ENCODE measurements at places on chromosomes 16 and 17.

- no peak for DNase-seq
Observed at GRCh38 chr17:1179818-1180742, at the start of gene ABR. Gene ABR, minus strand, starts transcription at chr17:1179981. Its CDS starts 254 bp downstream, at chr17:1179727.

DNA sequence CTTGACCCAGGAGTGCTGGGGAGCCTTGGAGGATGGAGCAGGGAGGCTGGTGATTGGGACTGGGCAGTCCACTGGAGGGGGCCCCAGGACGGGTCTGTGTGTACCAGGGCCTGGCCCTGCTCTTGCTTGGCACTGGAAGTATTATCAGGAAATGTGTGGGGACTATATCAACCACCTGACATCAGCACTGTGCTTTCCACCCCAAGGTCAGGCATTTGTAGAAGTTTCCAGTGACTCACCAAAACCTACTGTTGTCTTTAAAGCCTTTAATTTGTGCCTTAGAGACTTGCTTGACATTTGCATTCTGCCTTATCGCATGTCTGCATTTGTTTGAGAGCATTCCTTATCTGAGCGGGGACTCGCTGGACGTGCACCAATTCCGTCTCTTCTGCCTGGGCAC, 323.1 kb downstream of the FOXL1 start:
- DNase-seq: no peak

DNA sequence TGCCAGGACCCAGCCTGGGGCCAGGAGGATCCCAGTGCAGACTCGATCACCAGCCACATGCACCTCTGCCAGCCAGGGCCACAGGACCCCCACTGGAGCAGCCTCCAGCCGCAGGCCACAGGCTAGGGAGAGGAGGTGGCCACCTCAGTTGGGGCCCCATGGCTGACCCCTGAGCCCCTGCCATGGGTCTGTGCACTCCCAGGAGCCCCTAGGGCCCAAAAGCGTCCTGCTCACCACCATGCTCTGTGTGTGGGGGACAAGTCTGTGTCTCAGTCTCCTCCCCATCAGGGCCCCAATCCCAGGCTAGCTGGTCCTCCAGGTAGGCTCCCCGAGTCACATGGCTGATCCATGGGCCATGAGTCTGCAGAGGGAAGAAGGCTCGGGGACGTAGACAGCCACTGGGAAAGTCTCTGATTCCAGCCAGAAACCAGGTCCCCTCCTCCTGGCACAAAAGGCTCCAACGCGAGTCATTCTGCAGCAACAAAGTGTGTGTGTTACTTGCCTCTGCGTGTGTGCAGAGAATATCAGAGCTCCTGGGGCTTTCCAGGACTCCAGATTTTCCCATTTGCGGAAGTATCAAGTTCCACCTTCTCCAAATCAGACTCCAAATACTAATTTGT, 6.1 kb upstream of the PRSS8 start:
- no peak for DNase-seq

GRCh38 chr17:57955183-57955931, at the start of gene CUEDC1:
Gene CUEDC1, minus strand, starts transcription at chr17:57955412. Its CDS starts 69,848 bp downstream, at chr17:57885564.
- peak; percentile 30 for DNase-seq

DNA sequence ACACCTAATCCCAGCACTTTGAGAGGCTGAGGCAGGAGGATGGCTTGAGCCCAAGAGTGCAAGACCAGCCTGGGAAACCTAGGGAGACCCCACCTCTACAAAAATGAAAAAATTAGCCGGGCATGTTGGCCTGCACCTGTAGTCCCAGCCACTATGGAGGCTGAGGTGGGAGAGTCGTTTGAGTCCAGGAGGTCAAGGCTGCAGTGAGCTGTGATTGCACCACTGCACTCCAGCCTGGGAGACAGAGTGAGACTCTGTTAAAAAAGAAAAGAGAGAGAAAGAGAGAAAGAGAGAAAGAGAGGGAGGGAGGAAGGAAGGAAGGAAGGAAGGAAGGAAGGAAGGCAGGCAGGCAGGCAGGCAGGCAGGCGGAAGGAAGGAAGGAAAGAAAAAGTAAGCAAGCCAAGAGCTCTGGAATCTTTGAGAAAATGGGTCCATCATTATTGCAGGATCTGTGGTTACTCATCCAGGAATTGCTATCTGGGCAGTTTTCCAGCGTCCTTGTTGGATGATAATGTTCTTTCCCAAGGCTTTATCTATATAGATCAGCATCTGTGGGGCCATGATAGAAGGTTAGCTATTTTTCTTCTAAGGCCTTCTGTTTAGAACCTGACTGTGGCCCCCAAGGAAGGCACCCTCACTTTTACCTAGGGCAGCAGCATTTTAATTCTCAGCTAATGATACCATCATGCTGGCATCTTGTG, 533.2 kb upstream of the CDH5 start:
- no peak for DNase-seq

DNA sequence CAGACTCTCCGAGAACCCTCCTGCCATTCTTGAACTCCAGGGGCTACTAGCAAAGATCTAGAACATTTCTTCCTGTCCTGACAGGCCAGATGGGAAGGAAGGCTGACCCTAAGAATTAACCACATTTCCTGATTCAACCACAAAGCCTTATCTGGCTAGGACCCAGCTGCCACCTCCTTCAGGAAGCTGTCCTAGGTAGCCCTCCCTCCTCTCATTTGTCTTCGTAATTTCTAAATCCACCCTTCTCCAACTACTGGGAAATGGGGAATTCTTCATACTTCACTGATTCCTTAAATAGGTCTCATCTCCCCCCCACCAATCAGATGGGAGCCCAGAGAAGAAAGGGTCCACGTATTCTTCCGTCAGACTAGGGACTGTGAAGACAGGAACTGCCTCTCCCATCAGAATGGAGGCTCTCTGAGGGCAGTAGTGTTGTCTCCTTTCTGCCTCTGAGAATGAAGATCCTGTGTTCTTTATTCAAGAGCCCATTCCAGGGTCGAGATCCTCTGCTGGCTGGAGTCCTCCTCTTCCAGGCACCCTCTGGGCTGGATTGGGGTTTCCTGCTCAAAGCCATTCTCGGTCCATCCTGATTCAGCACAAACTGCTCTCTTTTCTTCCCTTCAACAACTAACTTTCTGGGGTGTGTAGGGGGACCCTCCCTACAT, 2.1 kb downstream of the SAMD14 start:
- DNase-seq: no peak

GRCh38 chr17:57747221-57748017, 2.3 kb upstream of the CCDC182 start:
- peak; percentile 9 for DNase-seq

DNA sequence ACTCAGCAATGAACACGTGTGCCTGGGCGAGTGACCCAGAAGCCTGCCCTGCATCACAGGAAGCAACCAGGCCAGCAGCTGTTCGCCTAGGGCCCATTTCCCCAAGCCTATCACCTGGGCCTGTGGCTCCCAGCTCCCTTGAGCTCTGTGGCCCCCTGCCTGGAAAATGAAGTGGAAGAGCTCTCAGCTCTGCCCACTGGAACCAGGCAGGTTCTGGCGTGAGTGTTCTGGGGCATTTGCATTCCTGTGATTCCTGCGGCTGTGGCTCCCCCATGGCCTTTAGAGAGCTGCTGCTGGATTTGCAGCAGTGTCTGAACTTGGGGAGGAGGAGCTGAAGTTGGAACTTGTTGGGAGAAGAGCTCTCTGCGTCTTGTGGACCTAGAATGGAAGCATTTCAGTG, 22.8 kb downstream of the PGS1 start:
- DNase-seq: no peak

DNA sequence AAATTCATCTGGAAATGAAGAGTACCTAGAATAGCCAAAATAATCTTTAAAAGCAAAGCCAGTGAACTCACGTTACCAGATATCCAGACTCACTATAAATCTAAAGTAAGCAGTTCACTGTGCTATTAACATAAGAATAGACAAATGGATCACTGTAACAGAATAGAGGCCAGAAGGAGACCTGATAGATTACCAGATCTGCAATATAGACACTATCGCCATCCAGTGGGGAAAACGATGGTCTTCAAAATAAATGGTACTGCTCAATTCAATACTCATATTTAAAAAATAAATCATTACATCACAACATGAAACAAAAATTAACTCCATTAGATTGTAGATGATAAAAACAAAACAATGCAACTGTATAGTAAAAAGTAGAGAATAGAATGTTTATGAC, 158.6 kb upstream of the CDH8 start:
- DNase-seq: no peak

DNA sequence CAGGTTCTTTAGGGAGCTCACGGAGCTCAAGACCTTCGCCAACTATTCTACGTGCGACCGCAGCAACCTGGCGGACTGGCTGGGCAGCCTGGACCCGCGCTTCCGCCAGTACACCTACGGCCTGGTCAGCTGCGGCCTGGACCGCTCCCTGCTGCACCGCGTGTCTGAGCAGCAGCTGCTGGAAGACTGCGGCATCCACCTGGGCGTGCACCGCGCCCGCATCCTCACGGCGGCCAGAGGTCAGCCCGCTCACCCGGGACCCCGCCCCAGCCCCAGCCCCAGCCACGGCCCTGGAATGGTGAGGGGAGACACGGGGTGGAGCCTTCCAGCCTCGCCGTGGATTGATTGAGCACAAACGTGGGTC, 13.5 kb downstream of the SARM1 start:
- no peak for DNase-seq

- DNase-seq: peak; percentile 26
Observed at GRCh38 chr16:67277294-67277998, 1.9 kb upstream of the PLEKHG4 start.

- DNase-seq: no peak
Observed at GRCh38 chr17:45848868-45849535, 4.3 kb downstream of the SPPL2C start.

DNA sequence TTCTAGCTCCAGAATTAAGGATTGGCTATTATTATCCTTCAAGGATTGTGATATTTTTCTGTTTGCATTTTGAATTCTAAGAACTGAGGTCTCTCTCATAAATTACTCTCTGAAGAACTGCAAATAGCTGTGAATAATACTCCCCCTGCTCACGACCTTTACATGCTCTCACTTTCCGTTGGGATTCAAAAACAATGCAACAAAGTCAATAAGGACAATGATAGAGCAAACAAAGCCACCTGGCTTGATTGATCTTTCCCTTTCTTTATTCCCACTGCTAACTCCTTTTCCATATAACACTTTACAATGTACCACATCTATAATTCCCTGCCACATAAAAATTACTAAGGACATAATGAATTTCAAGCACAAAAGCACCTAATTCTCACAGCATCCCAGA, 523.0 kb upstream of the CA10 start:
- DNase-seq: no peak

DNA sequence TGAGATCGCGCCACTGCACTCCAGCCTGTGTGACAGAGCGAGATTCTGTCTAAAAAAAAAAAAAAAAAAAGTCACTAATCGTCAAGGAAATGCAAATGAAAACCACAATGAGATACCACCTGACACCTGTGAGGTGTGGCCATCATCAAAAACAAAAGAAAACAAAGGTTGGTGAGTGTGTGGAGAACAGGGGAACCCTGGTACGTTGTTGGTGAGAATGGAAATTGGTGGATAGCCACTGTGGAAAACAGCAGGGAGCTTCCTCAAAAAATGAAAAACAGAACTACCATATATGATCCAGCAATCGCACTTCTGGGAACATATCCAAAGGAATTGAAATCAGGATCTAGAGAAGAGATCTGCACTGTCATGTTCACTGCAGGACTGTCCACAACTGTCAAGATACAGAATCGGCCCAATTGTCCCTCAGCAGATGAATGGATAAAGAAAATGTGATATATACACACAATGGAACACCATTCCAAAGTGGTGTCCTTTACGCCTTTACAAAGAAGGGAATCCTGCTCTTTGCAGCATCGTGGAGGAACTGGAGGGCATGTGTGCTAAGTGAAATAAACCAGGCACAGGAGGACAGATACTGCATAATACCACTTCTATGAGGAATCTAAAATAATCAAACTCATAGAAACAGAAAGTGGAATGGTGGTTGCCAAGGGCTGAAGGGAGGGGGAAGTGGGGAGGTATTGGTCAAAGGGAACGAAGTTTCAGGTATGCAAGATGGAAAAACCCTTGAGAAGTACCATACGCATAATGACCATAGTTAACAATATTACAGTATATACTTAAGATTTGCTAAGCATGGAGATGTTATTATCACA, 63.5 kb upstream of the PLCG2 start:
- no peak for DNase-seq

GRCh38 chr17:28547096-28547622, 5.3 kb downstream of the UNC119 start:
- no peak for DNase-seq

DNA sequence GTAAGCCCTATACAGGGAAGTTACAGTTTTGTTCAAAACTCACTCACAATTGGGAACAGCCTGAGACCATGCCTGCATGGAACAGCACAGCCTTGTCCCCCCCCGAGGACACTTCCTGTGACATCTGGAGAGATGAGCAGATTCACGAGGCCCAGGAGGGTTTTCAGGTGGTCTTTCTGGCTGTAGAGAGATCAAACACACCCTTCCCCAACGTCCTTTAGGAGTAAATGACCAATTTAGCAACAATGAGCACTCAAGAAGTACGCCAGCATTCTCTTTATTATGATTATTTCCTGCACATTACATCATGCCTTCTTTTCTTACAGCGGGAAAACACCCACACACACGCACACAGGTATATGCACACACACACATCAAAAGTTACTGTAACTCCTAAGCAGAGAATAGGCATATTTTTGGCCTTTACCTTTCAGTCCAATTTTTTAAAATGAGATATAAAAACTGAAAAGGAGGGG, 39.0 kb downstream of the ADCY9 start:
- DNase-seq: no peak

- DNase-seq: no peak
Observed at GRCh38 chr16:49964973-49965372, 60.1 kb upstream of the CNEP1R1 start.

DNA sequence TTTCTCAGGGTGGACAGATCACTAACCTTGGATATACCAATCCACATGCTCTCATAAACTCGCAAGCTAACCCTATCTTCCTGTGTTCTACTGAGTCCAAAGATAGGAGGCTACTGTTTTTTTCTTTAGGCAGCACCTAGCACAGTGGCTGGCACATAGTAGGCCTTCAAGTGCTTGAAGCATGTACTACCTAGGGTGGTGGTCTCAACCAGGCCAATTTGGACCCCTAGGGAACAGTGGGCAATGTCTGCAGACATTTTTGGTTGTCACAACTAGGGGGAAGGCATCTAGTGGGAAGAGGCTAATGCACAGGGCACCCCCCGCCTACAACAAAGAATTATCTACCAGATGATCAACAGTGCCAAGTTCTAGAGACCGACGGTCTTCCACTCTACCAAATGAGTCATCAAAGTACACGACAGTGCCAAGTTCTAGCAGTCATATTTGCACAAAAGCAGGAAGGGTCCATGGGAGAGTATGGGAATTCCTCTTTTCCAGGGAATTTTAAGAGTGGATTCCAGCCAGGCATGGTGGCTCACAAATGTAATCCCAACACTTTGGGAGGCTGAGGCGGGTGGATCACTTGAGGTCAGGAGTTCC, 390.3 kb downstream of the SLC39A11 start:
- no peak for DNase-seq

Measured in stimulated activated CD4-positive, alpha-beta T cell treated with anti-CD3 and anti-CD28 coated beads, Interleukin-12 subunit alpha, Interleukin-12 subunit beta, amount 100 ng/mL, for 48 hours (primary cell).